ENCODE measurements at places on chromosomes 16 and 17.

DNA sequence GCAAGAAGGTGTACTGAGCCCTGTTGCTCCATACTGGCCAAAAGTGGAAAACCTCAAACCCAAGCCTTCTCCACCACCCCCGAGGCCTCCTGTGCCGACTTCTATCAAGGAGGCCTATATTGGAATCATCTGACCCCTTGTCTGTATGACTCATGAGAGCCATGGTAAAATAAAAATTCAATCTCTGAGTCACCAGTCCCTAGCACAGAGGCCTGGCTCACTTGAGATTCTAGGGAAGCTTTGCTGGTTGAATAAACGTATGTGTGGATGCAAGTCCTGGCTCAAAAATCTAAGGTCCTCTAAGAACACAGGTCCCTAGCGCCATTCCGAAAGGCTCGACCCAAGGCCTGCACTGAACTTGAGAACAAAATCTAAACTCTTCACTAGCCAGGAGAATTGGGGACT lies 15.0 kb downstream of the NSMCE1 start:
- no peak for DNase-seq

DNA sequence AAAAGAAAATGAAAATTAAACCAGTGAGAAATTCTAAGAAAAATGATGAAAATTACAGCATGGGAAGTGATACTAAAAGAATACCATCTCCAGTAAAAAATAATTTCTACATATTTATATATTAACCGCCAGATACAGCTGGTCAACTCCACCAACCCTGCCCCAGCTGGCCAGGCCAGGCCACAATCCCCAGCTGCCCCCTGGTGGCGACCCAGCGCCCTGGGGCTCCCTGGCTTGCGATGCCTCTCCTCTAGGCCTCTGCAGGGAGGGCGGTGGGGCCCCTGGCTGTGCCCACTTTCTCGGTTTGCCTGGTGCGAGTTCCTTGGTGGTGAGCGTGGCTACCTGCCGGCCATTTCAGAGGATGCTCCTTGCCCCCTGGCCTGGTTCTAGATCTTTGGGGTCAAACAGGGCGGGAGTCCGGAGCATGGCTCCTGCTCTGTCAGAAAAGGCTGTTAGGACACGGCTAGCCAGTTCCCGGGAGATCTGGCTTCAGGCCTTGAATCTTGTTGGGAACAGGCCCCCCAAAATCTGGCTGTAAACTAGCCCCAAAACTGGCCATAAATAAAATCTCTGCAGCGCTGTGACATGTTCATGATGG lies 14.5 kb downstream of the GLIS2 start:
- peak; percentile 64 for DNase-seq

- no peak for DNase-seq
These were observed 521.3 kb downstream of the GRIN2A start for GRCh38 chr16:9660898-9661297.

DNA sequence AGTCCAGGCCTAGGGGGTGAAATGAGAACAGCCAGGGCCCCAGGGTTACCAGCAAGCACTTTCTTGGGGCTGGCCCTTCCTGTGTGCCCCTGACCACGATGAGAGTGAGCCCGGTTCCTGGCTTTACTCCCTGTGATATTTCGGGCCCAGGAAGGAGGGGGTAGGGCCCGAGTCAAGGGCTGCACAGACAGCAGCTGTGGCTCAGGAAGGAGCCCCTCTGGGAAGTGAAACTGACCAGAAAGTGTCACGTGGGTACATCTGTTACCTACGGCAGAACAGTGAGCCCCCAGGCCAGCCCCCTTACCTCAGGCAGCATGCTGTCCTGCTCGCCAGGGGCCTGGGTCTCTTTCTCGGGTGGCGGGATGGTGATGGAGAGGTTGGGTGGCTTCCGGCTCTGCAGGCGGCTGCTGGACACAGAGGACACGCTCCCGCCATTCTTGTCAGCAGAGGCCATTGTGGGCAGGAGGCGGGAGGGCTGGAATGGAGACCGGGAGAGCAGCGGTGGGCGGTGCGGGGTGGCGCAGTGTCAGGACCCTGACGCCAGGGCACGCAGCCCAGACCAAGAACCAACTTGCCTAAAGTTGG lies 13.8 kb downstream of the AANAT start:
- peak; percentile 22 for DNase-seq

GRCh38 chr16:53546988-53547391 lies 44.0 kb upstream of the AKTIP start:
- DNase-seq, result no peak

DNA sequence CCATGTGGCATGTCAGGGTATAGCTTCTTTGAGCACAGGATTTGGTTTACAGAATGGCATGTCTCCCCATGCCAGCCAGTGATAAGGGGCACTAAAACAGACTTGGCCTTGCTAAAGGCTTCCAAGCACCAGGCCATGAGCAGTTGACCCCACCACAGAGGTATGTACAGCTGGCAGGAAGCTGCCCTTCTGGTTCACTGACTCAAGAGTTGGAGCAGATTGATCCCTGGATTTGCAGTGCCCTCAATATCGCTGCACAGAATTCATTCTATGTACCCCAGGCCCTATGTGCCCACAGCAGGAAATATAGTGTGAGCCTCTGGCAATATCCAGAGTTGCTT lies 24.3 kb downstream of the HLF start:
- DNase-seq, result no peak

GRCh38 chr16:78605548-78606101 lies 506.2 kb downstream of the WWOX start:
- no peak for DNase-seq

DNA sequence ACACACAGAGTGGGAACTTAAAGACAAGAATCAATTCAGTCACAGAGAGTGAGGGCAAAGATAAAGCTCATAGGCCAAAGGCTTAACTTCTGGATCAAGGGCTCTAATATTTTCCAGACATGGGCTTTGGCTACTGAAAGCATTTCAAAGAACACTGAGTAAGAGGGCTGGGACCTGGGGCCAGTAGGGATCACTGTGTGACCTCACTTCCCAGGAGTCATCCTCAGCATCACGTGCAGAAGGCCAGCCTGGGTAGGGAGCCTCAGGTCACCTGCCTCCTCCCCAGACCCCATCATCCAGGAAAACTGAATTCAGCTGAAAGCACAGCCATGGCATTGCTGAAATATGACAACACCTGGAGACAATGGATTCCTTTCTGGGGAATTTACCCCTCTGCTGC lies 163.5 kb downstream of the RAB11FIP4 start:
- no peak for DNase-seq

- DNase-seq, result no peak
These were observed 5.6 kb downstream of the DUS1L start for GRCh38 chr17:82060001-82060380.

DNA sequence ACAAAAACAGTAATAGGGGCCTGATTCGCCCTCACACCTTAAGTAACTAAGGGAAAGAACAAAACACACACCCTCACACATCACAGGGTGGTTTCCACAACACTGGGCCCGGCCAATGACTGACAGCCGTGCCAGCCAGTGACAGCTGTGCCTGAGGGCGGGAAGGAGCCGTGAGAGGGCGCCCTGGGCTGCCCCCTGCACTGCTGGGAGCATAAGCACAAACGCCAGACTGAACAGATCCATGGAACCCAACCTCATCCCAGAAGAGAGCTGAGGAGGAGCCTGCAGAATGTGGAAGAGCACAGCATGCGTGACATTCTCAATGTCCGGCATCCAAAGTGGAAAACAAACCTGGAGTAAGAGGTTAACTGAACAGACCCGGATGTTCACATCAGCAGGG lies 16.0 kb downstream of the CSNK1D start:
- peak; percentile 62 for DNase-seq

GRCh38 chr17:49333804-49334203 lies 28.2 kb downstream of the ZNF652 start:
- no peak for DNase-seq

- DNase-seq, result no peak
These were observed 118.0 kb upstream of the CRHR1 start for GRCh38 chr17:45666046-45666600.

- DNase-seq, result no peak
These were observed 24.7 kb downstream of the LIMD2 start for GRCh38 chr17:63675231-63675606.

- DNase-seq, result no peak
These were observed 732 bp downstream of the CBLN1 start for GRCh38 chr16:49280841-49281371.

GRCh38 chr16:6335072-6335471 lies 997.6 kb upstream of the RBFOX1 start:
- DNase-seq, result no peak

- DNase-seq, result no peak
These were observed 42.7 kb downstream of the STAT3 start for GRCh38 chr17:42345396-42346073.

DNA sequence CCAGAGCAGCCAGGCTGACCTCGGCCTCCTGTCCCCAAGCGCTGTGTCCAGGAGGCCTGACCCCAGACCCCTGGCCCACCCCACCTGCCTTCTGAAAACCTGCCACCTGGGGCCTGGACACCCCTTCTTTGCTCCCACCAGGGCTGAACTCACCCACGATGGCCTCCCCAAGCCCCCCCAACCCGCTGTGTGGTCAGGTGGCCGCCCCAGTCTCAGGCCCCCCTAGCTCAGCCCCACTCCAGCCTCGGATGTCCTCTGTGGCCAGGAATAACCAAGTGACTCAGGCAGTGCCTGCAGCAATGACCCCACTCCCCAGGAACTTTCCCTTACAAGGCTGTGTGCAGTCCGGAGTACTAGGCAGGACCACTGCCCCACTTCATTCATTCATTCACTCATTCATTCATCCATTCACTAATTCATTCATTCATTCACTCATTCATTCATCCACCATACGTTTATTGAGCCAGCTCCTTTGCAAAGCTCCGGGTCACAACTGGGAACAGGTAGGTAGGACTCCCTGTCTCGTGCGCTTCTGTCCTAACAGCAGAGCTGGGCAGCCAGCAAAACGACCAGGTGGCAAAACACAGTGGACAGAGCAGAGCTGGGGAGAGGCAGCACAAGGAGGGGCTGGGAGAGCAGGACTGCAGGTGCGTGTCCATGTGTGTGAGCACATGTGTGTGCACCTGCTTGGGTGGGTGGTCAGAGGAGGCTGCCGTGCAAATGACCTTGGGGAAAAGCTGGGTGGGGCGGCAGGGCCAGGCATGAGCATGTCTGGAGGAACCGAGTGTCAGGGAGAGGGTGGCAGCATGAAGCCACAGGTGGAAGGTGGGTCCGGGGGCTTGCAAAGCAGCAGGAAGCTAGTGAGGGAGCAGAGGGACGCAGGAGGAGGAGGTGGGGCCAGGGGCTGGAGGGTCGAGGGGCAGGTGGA lies 75.8 kb upstream of the CBX4 start:
- no peak for DNase-seq

GRCh38 chr16:20830372-20830771 lies 24.0 kb downstream of the REXO5 start:
- DNase-seq, result no peak

DNA sequence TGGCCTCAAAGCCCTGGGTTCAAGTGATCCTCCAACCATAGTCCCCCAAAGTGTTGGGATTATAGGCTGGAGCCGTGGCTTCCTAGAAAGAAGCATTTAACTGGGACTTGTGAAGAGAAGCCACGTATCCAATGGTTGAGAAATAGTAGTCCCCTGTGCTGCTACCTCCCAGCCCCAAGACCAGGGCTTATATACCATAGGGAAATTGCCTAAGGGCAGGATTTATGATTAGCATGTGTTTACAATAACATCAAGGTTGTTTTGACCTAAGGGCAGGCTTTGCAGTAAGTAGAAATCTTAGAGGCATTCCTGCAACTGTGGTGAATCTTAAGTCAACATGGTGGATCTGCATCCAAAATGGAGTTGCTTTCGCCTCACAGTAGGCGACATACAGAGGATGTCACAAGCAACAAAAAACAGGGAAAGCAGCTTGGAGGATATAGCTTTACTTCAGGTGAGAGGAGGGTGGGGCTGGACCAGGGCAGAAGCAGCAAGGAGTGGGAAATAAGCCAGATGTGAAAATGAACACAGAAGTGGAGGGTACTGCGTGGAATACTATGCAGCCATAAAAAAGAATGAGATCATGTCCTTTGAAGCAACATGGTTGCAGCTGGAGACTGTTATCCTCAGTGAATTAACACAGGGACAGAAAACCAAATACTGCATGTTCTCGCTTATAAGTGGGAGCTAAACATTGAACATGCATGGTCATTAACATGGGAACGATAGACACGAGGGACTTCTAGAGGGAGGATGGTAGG lies 18.7 kb upstream of the NSMCE1 start:
- no peak for DNase-seq

GRCh38 chr16:62711797-62712196 lies 675.6 kb upstream of the CDH8 start:
- no peak for DNase-seq

GRCh38 chr17:69962436-69962995 lies 112.5 kb upstream of the KCNJ16 start:
- DNase-seq, result no peak

GRCh38 chr16:67996666-67997065 lies 2.6 kb downstream of the DPEP2 start:
- no peak for DNase-seq

DNA sequence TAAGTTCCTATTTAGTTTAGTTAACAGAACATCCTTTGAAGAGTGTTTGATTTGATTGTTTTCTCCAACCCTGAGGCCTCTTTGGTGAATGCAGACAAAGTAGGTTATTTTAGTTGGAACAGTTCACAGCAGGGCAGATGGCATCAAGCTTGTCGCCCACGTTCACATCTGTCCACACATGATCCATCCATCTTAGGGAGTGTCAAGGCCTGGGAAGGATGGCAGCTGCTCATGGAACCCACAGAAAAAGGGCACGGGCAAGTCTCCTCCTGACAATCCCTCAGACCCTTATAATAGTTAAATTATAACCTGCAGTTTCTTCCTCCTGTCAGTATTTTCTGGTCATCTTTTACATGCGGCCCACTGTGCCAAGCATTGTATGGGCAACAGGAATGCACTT lies 60.2 kb downstream of the KNOP1 start:
- no peak for DNase-seq

DNA sequence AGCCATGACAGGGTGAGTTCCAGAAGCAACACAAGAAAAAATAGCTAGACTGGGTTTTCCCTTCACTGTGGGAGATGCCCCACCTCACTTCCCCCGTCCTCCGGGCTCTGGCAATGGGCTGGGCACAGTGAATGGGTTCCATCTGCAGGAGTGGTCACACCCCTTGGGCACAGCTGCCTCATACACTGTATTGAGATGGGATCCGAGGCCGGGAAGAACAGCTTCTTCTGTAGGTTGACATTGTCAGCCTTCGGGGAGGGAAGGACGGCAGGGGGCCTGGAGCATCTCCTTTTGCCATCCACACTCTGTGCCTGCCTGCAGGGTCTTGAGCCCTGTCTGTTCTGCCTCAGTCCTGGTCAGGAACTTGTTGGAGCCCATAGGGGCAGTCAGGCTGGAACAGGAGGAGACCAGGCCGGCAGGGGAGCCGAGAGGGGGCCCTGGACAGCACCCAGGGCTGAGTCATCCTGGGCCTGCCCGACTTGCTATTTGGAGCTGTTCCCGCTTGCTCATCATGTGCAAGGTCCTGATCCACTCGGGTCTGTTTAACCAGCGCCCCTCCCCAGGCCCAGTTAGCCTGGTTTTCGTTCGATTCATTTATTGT lies 286.7 kb downstream of the SEC14L1 start:
- no peak for DNase-seq

GRCh38 chr17:36544044-36544306 lies 744 bp upstream of the GGNBP2 start:
- no peak for DNase-seq

- no peak for DNase-seq
These were observed at the start of gene AIPL1 for GRCh38 chr17:6435051-6435450. Gene AIPL1, minus strand, starts transcription at chr17:6435121. Its CDS starts 17 bp downstream, at chr17:6435104.

- peak; percentile 84 for DNase-seq
These were observed 4.4 kb downstream of the CD19 start for GRCh38 chr16:28935924-28936783.
